ENCODE measurements at places on chromosomes 5 and 9.

DNA sequence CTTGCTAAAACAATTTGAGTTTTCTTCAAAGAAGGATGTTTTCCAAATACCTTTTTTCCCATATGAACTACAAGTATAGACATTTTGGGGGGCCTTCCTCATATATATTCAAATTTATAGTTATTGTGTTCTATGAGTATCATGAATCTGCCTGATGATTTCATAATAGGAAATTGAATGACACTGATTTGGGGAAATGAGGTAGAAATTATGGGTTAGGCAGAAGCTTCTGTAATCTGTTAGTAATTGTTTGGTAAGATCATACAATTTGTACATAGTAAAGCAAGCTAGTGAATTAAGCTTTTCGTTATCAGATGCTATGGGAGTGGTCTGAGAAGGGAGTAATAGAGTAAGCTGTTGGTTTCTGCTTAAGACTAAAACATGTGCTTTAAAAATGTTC lies 98.0 kb downstream of the TRIO start:
- DNase-seq, result no peak

DNA sequence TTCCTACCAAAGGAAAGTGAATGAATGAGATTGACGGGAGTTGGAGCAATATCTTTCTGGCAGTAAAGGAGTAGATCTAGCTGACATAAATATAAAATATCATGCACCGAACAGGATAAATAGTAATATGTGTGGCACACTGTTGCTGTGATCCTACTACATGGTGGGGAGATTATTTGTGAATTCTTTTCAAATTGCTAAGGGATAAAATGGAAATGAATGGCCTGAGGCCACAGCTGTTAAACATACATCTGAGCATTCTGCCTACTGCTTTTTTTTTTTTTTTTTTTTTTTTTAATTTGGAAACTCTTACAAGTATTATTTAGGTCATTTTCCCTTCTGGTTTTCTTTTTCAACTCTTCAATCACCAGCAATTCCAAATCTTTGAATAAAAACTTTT lies 66.8 kb downstream of the MEF2C start:
- no peak for DNase-seq

DNA sequence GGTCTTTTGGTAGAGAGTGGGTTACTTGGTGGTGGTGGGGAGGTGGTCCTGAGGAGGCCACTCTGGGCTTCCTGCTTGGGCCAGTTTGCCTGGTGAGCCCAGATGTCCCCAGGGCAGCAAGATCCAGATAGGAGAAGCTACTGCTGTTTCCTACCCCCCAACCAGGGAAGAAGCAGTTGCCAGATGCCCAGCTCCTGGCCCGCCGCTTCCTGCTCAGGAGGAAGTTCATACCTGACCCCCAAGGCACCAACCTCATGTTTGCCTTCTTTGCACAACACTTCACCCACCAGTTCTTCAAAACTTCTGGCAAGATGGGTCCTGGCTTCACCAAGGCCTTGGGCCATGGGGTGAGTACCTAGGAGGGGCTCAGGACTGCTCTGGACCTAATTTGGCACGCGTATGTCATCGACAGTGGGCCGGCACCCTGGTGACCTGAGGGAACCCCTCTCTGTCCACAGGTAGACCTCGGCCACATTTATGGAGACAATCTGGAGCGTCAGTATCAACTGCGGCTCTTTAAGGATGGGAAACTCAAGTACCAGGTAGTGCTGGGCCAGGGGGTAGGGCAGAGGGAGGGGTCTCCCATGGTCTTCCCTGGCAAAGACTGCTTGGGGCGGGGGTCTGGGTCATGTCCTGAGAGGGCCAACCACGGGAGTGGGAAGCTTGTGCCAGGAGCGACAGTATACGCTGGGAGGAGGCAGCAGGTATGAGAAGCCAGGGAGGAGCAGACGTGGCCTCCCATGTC lies 10.6 kb downstream of the PTGS1 start:
- no peak for DNase-seq

- DNase-seq, result no peak
Observed at GRCh38 chr9:89405826-89406225, 87.5 kb downstream of the SECISBP2 start.

DNA sequence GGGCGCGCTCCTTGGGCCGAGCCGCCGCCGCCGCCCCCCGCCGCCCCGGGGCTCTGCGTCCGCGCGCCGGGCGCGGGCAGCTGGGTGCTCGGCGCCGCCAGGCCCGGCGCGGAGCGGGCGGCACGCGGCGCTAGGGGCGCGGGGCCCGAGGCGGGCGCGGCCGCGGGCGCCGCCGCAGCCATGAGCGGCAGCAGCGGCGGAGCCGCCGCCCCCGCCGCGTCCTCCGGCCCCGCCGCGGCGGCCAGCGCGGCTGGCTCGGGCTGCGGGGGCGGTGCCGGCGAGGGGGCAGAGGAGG lies 351 bp downstream of the TRIO start:
- DNase-seq, result no peak

DNA sequence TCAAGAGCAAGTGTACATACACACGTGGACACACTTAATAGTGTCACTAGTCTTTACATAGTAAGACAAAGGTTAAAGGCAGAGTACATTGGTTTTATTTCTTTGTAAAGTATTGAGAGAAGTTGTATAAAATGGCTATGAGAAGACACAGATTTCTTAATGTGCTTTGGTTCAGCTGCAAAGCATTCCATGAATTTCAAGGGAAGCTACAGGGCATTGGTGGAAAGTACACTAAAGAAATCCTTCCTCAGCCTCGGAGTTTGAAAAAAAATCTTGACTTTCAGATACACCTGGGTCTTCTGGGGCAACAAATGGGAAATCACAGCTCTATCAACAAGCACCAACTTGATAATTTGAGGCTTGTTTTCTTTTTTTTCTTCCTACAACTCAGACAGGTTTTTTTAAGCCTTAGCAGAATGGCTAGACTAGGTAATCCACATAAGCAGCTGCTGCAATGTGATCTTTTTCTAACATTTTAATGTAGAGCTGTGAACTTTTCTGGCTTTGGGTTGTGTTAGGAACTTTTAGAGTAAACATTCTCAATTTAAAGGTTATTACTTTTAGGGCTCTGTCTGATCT lies 140.4 kb upstream of the FST start:
- DNase-seq, result no peak

- no peak for DNase-seq
Observed at GRCh38 chr9:21082671-21083070, 4.9 kb upstream of the IFNB1 start.

DNA sequence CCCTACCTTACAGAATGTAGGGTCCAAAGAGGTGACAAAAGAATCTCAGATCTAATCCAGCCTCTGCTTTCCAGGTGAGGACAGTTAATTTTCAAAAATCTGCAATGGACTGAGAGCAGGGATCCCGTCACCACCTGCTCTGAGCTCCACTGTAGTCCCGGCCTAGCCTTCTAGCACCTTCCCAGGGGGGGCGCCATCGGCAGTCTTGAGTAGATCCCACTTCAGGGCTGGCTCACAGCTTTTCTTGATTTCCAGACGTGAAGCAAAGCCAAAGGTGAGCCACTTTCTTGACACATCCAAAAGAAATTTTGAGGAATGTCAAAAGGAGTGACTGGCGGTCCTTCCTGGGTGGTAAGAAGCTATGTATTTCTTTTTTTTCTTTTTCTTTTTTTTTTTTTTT lies 114.1 kb downstream of the SYK start:
- DNase-seq, result peak; percentile 43

DNA sequence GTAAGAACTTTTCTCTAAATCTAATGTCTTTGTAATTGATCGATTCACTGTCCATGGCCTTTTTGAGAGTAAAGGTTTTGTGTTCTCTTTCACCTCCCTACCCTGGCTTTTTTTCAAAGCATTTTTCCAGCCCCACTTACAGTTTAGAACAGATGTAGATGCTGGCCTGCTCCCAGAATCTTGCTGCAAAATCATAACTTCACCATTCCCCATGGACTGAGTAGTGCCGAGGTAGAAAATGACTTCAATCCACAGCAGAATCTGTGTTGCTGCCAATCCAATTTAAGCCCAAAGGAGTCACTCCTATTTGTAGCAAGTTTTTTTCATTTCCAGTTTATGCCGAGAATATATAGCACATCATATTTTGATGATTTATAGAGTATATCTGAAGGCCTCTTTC lies 46.5 kb upstream of the CEMIP2 start:
- DNase-seq, result no peak

GRCh38 chr9:14403081-14403480 lies 89.1 kb upstream of the NFIB start:
- DNase-seq, result peak; percentile 3

- no peak for DNase-seq
Observed at GRCh38 chr5:125794922-125795321, 628.3 kb upstream of the GRAMD2B start.

- no peak for DNase-seq
Observed at GRCh38 chr9:134922066-134922931, 4.6 kb upstream of the FCN1 start.

- DNase-seq, result no peak
Observed at GRCh38 chr5:38994324-38994927, 79.8 kb downstream of the RICTOR start.

DNA sequence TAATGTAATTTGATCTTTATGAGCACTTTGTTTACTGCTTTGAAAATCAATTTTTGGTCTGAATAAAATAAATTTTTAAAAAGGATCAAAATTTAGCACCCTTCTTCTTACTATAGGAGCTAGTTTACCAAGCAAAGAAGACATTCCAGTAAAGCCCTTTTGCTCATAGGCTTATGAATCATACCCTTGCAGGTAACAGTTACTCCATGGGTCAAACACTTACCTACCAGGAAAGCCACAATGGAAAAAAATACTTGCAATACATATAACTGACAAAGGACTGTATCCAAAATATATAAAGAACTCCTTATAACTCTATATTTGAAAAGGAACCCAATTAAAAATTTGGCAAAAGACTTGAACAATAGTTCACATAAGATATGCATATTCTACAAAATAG lies 66.6 kb downstream of the SHOC1 start:
- DNase-seq, result no peak

DNA sequence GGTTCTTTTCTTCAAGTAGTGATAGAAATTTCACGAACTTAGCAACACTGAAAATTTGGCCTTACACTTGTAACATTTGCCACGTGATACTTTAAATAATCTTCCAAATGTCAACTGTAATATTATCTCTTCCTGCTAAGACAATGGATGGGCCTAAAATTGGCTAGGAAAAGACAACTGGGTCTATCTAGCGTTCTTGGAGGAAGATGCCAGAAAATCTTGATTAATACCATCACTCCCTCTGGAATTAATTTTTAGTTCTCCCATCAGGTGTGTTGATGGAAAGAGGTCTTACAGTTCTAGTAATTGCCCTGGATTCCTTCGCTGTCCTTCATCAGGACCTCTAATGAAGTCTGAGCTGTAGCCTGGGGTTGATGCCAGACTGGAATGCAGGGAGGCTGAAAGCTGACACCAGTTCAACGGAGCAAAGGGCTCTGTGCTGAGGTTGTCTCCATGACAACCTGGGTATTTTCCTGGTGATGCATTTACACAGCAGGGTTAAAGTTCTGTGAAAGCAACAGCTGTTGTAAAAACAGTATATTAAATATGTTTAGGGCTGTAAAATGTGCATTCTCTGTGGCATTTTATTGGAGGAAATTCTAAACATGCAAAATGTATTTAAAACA lies 92.3 kb downstream of the GAS1 start:
- peak; percentile 69 for DNase-seq

DNA sequence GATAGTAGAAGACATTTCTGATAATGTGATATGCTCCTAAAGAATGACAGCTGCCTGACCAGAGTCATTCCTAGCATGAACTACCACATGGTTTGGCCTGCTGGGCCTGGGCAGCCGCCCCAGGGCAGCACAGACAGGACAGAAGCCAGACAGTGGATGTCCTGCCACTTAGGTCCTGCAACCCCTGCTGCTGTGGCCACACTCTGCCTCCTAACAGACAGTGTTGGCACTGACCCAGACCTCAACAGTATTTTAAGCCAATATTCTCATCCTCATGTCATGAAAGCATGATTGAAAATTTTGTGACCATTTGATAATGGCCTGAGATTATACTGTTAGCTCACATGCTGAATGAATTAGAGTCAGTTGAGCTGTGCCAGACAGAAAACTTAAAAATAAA lies 15.8 kb downstream of the CENPP start:
- DNase-seq, result no peak

DNA sequence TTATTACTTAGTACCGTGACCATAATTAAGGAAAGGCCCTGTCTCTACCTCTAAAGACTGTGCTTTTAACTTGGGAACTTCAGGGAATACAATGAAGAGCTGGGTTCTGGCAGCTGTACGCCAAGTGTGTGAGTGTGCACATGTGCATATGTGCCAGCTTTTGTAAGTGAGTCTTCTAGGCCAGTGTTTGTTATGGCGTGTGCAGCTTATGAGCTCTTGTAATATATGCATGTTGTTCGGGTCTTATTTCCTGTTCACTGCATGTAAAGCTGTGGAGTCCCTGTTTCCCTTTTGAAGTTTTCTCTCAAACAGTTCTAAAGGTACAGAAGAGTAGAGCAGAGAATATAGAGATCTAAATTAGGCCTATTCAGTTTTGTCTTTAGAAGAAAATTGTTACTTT lies 30.5 kb downstream of the TGFBR1 start:
- no peak for DNase-seq

- DNase-seq, result no peak
Observed at GRCh38 chr5:1540831-1541701, 17.3 kb upstream of the LPCAT1 start.

GRCh38 chr5:175195698-175196656 lies 248.0 kb downstream of the DRD1 start:
- peak; percentile 48 for DNase-seq

DNA sequence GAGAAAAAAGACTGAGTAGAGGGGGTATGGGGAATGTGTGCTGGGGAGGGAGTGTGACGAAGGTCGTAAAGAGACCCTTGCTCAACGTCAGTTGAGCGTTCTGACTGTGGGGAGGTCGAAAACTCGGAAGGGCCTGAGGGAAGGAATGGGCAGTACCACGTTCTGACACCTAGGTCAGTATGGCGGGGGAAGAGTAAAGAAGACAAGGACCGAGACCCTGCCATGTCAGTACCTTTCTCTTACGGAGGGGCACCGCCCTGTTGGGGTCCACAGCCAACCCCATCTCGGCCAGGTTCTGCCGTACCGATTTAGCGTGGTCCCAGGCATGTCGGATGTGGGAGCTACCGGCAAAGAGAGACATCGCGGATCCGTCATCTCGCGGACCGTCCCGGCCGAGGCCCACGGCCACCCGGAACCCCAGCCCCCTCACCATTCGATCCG lies 375 bp downstream of the NOP16 start:
- DNase-seq, result no peak

GRCh38 chr5:172509405-172509781 lies 55.1 kb upstream of the SH3PXD2B start:
- DNase-seq, result no peak

DNA sequence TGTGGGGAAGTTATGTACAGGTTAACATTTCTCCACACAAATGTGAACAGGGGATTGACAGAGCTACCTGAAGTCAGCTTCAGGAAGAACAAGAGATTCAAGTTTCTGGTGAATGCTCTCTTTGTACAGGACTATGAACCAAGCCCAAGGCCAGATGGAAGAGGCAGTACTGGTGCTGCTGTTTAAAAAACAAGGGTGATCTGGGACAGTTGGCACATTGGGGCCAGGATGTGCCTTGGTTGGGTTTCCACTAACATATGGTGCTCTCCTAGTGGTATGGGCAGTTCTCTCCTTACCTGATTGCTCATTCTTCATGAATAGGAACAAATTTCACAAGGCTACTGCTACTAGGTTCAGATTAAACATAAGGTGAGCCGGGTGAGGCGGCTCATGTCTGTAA lies 40.0 kb downstream of the MTMR12 start:
- DNase-seq, result no peak

GRCh38 chr9:130023144-130023787 lies 19.7 kb downstream of the FNBP1 start:
- no peak for DNase-seq

GRCh38 chr9:38250279-38251035 lies 142.0 kb upstream of the ALDH1B1 start:
- no peak for DNase-seq

Measured in NCI-H1417 (cell line).